ENCODE measurements at places on chromosomes 5 and 9.

GRCh38 chr9:36423206-36423605 is 23.1 kb upstream of the RNF38 start:
- no peak for DNase-seq

- no peak for DNase-seq
Measured at GRCh38 chr5:149432911-149433401, 53.9 kb upstream of the IL17B start.

GRCh38 chr9:87564791-87565241 is 67.1 kb downstream of the DAPK1 start:
- DNase-seq: no peak

- DNase-seq: no peak
Measured at GRCh38 chr5:14186059-14186830, 43.1 kb downstream of the TRIO start.

DNA sequence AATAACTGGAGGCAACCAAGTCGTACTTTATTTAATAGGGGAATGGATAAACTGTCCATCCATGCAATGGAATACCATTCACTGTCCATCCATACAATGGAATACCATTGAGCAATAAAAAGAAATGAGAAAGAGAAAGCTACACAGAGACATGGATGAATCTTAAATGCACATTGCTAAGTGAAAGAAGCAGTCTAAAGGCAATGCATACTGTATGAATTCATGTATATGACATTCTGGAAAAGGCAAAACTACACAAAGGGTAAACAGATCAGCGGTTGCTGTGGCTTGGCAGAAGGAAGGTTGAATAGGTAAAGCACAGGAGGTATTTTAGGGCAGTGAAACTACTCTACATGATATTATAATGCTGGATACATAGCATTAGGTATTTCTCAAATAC is 16.2 kb downstream of the DRD1 start:
- DNase-seq: no peak

DNA sequence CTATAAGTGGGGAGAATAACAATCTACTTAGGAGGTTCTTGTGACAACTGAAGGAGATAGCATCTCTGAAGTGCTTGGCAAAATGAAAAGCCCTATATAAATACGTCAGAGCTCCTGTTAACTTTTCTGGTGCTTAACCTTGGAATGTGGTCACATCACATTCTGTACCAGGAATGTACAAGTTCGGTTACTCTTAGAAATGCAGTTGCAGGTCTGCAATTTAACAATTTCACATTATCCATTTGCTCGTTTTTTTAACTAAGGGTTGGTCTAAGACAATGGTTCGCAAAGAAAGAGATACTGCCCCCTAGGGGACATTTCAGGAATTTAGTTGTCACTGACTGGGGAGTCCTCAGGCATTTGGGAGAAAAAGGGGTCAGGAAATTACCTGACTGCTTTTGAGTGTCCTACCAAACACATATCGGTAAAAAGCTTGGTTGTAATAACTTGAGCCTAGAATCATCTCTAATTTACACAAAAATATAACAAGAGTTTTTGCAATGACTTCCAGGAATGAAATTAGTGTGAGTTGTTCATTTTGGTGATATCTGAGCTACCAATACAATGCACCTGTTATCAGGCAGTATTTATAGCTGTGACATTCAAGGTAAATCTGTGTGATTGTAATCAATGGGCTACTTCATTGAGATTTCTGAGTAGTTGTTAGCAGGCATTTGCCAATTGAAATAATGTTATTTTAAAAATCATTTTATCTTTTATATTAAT is 5.4 kb upstream of the HBEGF start:
- DNase-seq: peak; percentile 60

DNA sequence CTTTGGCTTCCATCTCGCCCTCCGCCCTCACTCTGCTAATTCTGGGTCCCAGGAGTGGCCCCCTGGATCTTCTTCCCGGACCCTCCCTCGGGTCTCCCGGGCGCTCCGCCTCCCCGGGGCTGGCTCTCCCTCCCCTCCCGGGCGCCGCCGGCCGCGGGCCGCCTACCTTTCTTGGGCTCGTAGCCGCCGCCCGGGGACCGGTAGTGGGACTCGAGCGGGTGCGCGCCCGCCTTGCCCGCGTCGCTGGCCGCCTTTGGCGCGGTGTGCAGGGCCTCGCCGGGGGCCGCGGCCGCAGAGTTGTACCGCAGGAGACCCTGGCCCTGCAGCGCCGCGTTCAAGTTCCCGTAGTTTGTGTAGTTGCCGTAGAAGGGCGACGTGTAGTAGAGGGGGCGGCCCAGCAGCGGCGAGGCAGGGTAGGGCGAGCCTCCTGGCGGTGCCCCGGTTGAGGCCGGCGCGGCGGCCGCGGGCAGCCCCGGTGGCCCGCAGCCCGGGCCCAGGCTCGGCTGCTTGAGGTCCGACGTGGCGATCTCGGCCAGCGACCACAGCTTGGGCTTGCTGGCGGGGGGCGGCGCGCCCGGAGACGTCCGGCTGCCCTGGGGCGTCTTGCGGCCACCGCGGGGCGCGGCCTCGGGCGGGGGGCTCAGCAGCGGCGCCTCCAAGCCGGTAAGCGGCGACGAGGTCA is 3.2 kb downstream of the IRX2 start:
- DNase-seq: no peak

GRCh38 chr5:179568721-179569120 is 18.4 kb downstream of the RUFY1 start:
- no peak for DNase-seq

GRCh38 chr9:112401175-112401815 is 21.4 kb downstream of the HSDL2 start:
- no peak for DNase-seq

DNA sequence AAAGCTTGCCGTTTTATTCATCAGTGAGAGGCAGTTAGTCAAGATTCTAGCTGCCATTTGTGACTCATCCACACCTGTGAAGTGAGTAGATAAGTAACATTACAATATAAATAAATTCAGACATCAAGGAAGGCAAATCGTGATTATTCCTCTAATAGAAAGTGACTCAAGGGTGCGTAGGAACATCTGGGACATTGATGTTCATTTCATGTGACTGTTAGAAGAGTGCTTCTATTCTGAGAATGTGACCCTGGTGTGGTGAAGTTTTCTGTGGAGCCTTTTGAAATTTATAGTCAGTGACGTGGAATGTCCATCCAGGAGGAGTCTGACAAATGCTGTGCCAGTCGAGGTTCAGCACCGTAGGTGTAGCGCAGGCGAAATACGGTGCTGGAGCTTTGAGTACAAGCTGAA is 48.4 kb upstream of the FAM240B start:
- DNase-seq: no peak

DNA sequence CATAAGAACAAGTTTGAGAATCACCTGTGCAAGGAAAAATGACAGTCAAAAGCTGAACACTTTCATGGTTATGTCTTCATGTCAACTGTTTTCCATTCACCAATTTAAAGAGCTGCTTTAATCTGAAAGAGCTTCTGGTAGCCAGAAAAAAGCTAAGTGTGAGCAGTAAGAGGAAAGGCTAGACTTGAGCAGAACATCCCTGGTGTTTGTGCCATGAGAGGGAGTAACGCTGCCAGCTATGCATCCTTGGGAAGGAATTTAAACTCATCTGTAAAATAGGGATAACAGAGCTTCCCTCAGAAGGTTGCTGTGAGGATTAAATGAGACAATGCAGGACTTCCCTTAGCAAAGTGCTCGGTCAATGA is 193.7 kb downstream of the MAPKAP1 start:
- no peak for DNase-seq

DNA sequence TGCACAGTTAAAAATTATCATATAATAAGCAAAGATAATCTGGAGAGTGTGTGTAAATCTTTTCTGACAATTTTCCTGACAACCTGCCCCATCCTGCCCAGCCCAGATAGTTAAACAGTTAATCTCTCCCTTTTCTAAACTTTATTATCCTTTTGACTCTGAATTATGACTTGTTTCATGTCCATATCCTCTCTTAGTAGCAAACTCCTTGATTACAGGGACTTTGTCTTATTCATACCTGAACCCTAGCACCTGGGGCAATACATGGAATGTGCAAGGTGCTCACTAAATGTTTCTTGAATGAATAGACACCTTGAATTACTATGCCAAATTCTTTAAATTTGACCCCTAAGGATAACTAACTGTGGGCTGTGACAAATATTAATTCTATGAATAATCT is 186.7 kb downstream of the FAM170A start:
- DNase-seq: no peak

DNA sequence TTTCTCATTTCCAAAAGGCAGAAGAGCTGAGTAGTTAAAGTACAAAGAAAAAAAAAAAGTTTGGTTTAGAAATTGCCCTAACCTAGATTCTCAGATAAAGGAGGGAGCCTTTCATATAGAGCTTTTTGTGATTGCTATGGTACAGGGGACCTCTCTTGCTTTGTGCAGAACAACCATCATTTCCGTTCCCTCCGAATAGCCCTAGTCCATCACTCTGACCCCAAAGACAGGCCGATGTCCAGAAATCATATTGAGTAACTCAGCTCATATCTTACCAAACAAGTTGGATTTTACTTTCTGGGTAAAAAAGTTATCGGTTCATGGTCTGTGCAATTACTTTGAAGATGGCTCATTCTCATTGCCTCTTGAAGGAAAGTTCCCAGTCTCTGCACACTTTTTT is 36.7 kb upstream of the COL15A1 start:
- no peak for DNase-seq

- no peak for DNase-seq
Measured at GRCh38 chr5:125150041-125150669, 403.7 kb upstream of the ZNF608 start.

DNA sequence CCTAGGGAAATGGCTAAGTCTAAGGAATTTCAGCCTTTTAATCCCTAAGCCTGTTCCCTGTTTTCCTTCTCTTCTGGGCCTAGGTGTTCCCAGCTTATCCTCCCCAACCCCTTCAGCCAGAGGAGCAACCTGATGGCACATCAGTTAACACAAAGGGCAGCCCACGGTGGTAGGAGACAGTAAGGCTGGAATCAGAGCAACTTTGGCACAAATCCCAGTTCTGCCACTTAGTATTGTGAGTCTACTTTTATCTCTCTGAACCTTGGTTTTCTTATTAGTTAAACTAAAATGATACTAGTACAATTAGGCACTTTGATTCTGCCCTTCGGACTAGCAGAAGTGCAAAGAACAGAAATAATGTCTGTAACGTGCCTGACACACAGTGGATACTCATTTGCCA is 246.8 kb downstream of the SAXO1 start:
- DNase-seq: no peak

DNA sequence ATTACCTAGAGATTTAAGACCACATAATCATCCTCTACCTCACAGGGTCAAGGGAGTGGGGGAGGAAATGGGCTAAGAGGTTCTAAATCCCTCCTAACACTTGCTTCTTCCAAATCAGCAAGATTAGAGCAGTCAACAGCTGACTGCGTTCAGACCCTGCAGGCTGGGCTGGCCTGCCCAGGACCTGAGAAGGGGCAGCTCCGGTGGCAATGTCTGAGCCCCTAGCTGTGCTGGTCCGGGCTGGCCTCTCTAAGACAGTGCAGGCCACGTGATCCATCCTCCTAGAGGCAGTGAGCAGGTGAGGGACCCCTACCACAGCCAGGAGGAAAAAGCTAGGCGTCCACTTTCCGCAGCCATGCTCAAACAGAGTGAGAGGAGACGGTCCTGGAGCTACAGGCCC is at the start of gene KCNV2:
TSS of gene KCNV2 (plus strand) at position 126 of the 400 bp plus-strand sequence. CDS start at position 356, 230 bp downstream.
- no peak for DNase-seq

DNA sequence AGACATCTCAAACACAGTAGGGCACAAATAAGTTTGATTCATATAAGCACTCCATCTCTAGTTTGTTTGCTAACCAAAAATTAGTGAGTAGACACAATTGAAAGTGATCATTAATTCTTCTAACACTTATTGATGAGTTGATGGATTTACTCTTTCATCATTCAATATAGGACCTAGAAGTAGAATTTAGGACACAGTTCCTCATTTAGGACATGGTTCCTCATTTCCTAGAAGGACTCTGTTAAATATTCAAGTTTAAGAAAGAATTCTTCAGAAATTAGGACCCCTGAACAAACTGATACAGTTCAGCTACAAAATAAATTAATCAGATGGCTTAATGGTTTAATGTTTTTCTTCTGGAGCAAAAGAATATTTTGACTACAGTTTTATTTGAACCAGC is 143.5 kb upstream of the PRR16 start:
- DNase-seq: no peak

DNA sequence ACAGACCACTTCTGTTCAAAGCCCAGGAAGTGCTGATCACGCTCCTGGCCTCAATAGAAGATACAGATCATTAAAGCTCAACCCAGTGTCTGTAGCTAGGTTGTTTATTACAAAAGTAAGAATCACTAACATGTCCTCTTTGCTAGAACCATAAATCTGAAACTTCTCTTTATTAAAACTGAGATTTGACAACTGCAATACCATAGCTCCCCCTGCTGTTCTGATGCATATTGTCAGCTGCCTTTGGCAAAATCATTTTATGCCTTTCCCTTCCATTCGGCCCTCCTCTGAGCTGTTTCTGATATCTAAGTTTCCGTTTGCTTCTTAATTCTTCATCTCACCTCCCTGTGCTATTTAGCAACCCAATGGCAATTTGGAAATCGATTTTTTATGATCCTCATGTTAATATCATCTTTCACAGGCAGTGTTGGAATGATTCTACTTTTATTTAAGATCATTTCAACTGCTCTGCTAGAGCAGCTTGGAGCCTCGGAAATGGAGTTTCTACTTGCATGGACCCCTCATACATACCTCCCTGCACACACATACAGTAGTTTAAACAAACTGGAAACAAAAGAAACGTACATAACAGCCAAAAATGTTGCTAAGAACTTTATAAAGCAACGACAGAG is 998.8 kb downstream of the MAT2B start:
- DNase-seq: peak; percentile 20

Data from HFF-Myc (cell line).